Esophagus muscularis mucosa (tissue), 4 donors: ENCODE measurements at places on chromosomes 3 and 15. TPM values are rescaled to one million over a fixed set of nuclear protein-coding genes. Genes with fewer than 3 reads are reported as not detected.
A peak's percentile ranks its signal among the peaks of the same experiment; 100 is the strongest.

DNA sequence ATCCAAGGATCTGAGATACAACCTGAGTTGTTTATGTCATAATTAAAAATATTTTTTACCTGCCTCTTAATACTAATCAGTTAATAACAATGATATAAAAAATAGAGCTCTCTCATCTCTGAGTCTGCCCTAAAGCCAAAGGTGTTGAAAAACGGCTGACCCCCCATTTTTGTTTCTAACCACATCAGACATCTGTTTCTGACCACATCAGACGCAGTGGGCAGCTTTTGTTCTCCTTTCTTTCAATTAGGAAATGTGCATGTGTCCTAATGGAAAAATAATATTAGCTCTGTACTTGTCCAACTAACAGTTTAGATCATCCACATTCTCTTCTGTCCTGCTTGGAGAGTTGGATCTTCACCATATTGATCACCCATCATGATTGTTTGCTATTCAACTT, 144.6 kb downstream of the SHOX2 start:
- DNase-seq: no peak

- DNase-seq: no peak
These were observed 64.0 kb upstream of the C15orf61 start for GRCh38 chr15:67456677-67457529.

GRCh38 chr3:115255197-115255585, 108.1 kb upstream of the ZBTB20 start:
- no peak for DNase-seq

DNA sequence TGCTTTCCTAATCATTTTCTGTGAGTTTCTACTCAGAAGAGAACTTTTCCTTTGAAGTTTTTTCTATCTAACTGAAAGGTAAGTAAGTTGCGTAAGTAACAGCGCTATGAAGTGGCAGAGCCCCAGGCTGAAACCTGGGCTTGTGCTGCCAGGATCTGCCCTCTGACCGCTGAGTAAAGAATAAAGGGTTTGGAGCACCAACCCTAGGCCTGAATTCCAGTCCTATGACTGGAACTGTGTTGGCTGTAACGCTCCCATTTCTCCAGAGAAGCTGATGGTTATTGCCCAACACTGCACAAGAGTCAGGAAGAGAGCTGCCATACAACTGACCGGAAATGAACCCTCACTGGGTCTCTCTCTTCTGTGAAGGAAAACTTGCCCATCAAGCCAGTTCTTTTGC, 87.0 kb downstream of the FOXB1 start:
- no peak for DNase-seq

The DNASE1L3 gene
- not detected for total RNA-seq

- no peak for DNase-seq
These were observed 29.2 kb upstream of the CCDC174 start for GRCh38 chr3:14622368-14622767.

GRCh38 chr15:70608144-70608543, 155.2 kb downstream of the UACA start:
- peak; percentile 50 for DNase-seq

- no peak for DNase-seq
These were observed 52.5 kb upstream of the ATP2C1 start for GRCh38 chr3:130841357-130841756.

DNA sequence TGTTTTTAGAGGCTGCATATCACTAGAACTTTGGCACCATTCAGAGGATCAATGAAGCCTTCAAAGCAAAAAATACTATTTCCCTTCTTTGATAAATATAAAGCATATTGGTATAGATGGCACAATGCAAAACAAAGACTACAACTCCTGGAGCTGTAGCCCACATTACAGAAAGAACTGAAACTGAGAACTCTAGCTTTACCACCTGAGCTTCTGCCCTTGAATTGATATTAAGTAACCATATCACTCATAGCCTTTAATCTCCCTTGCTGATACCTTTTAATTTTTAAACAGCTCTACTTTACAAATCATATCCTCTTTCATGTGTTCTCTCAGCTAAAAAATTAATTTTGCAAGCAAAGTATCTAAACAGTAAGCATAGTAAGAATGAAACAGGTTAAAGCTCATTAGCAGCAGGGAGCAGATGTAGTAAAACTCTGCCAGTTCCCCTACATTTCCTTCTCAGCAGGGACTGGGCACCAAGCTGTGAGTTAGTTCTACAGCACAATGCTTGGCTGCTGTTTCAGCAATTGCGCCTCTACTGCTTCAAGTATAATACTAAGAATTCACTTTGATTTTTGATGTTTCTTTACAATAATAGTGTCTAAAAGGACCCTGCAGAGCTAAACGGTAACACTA, 97.9 kb upstream of the NANOGP8 start:
- no peak for DNase-seq

DNA sequence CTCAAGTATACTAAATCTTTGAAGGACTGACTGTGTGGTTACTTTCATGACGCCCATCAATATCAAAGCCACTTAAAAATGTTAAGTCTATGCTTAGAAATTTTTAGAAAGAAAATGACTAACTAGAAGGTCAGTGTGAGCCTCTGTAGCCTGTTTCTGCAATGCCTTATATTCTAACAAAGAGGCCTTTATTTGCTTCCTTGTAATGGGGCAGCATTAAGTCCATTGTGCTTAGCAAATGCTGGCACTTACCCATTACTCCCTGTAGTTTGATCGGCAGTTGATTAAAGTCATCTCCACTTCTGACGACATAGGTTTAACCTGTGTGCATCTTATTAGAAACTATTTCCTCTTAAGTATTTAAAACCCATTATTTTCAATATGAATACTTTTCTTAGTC, 91.6 kb upstream of the FAM98B start:
- DNase-seq: no peak

GRCh38 chr15:74253211-74253921, 17.2 kb downstream of the CCDC33 start:
- DNase-seq: no peak

The ANP32A gene
- 40.9 TPM for total RNA-seq

GRCh38 chr3:67011414-67012131, 13.5 kb downstream of the KBTBD8 start:
- DNase-seq: no peak

DNA sequence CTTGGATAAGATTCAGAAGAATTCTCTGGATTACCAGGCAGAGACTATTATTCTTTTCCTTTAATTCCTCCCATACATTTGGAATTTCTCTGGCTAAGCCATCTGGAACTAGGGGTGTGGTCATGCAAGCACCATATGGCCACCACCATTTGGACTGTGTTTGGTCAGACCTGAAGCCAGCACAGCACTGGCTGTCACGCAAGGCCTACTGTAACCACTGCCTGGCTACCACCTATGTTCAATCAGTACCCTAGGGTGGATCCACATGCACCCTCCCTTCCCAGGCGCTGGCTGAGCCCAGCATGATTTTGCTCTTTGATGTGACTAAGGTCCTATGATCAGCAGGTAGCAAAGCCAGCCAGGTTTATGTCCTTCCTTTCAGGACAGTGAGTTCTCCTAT, 287.8 kb upstream of the GOLIM4 start:
- DNase-seq: no peak

DNA sequence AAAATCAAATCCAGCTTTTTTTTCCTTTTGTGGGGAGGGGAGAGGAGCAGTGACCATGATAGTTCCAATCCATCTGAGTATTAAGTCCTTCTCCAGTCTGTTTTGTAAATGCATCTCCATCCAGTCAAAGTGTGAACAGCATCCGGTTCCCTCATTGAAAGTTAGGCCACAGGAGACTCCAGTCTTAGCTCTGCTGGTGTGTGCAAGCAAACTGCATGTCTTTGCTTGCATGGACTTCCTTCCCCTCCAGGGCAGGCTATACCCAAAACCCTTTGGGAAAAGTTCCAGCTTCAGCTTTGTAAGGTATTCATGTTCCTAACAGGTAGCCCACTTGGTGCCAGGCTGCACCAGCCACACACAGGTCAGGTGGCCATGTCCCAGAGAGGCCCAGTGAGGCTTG, 3.1 kb upstream of the MAN2C1 start:
- no peak for DNase-seq

- DNase-seq: no peak
These were observed 194.1 kb downstream of the KCNH8 start for GRCh38 chr3:19342389-19342788.

- DNase-seq: no peak
These were observed 221.8 kb downstream of the ZIC1 start for GRCh38 chr3:147630921-147631415.

The LYSMD2 gene
- 14.1 TPM for total RNA-seq

The CLSTN2 gene
- total RNA-seq: 9.5 TPM

- no peak for DNase-seq
These were observed 74.5 kb downstream of the TMEM108 start for GRCh38 chr3:133112666-133113065.

GRCh38 chr3:124993466-124993865, 58.9 kb upstream of the MUC13 start:
- DNase-seq: no peak

The FBXO40 gene
- total RNA-seq: not detected

- DNase-seq: no peak
These were observed 172.0 kb downstream of the STT3B start for GRCh38 chr3:31704591-31705179.

DNA sequence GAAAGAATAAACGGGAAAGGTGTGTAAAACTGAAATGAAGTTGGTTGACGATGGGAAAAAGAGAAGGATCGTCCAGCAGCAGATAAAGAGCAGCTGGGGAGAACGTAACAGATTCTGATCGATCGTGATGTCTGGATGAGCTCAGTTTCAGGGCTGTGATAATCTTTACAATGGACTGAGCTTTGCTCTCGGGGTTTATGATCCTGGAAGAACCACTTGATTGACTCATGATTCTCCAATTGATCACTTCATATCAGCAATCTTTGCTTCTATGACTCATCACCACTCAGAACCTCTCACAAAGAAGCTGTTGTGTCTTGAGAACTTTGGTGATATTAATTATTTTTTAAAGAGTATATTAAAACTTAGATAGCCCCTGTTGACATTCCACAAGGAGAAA, 690.7 kb downstream of the TUSC7 start:
- DNase-seq: no peak

GRCh38 chr3:135034891-135035440, 239.9 kb downstream of the EPHB1 start:
- peak; percentile 77 for DNase-seq

DNA sequence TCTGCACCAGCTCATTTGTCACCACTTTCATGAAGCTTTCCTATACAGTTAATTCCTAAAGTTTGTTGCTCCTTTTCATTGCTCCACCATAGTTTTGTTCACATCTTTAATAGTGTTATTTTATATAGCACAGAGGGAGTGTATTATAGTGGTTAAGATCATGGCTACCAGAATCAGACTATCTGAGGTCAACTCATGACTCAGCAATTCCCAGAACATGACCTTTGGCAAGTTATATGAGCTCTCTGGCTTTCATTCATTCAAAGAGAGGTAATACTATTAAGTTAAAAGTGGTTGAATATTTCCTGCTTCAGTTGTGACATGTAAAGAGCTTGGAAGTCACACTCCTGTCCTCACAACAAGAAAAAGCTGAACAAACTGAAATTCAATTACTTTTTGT, 1073.5 kb downstream of the NAALADL2 start:
- DNase-seq: no peak
